ENCODE measurements at places on chromosomes 16 and 17.

DNA sequence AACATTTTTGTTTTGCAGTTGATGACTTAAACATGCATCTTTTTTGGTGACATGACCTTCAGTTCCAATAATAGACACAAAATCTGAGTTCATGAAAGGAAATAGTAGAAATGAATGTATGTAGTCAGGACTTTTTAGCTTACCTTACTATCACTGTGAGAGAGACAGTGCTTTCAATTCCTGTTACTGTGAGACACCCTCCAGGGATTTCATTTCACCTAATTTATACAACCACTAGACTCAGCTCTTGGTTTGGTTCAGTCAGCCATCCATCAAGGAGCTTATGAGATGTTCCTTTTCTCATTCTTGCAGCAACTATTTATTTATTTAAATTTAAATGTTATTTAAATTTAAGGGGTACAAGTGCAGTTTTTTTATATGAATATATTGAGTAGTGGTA is 77.9 kb downstream of the MAP2K4 start:
- DNase-seq, result no peak

GRCh38 chr17:31549525-31550388 is 158.3 kb downstream of the RAB11FIP4 start:
- DNase-seq, result peak; percentile 100

DNA sequence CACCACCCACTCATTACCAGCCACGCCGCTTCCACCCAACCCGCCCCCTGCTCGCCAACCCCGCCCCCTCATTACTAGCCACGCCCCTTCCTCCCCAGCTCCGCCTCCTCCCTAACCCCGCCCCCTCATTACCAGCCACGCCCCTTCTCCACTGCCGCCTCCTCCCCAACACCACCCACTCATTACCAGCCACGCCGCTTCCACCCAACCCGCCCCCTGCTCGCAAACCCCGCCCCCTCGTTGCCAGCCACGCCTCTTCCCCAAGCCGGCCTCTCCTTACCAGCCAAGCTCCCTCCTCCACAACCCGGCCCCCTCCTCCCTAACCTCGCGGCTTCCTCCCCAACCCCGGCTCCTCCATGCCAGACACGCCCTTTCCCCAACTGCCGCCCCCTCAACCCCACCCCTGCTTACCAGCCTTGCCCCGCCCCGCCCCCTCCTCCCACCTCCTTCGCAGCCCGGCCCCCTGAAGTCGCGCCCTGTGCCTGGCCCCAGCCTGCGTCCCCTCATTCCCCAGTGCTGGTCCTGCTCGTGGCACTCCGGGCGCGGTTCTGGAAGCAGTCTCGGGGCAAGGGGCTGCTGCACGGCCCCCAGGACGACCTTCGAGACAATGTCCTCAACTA is 7.3 kb downstream of the SLC22A31 start:
- peak; percentile 80 for DNase-seq

DNA sequence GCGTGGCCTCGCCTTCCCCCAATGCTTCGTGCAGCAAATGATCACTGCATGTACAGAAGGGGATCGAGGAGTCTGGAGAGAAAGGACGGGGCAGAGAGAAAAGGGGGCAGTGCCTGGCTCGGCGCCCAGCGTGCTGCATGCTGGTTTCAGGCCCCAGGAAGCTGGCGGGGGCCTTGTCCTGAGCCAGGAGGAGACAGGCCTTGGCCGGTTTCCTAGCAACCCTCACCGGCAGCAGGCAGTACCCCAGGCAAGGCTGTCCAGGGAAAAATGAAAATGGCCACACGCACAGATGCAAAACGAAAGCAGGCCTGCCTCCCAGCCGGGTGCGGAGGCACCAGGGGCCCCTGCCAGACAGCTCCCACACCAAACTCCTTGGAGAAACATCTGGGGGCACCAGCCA is 126.3 kb downstream of the ZFHX3 start:
- DNase-seq, result no peak

DNA sequence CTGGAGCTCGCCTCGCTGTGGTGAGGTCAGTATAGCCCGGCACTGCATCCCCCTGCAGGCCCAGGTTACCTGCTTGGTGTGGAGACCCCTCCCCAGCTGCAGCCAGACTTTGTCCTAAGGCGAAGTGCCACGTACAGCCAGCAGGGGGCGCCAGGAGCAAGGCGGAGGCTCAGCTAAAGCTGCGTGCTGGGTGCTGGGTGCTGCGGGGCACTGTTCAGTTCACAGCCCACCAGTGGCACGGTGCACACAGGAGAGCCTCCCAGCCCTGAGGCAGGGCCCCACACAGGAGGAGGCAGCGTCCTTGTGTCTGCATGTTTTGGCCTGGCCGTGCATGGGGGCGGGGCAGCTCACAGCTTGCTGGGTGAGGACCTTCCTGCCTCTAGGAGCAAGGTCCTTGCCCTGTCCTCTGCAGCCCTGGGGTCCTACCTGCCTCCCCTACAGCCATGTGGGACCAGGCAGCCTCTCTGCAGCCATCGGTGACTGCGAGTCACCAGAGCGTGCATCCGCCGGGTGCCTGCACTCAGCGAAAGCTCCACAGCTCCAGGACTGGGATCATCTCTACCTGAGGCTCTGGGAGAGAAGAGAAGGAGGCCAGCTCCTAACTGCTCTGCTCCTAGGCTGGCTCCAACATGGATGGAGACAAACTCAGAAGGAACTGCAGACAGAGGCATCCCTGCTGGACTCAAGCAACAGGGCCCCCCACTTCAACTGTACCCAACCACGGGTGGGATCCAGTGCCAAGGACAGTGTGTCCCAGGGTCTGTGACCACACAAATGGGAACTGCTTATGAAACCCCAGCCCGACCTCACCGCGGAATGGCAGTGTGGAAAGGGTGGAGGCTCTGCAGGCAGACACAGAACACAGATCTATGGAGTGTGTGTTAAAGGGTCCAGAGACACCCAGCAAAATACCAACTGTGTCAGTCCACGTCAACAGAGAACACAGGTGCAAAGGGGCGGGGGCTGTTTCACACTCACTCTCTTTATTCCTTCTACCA is 19.0 kb downstream of the SLC7A5 start:
- peak; percentile 87 for DNase-seq

DNA sequence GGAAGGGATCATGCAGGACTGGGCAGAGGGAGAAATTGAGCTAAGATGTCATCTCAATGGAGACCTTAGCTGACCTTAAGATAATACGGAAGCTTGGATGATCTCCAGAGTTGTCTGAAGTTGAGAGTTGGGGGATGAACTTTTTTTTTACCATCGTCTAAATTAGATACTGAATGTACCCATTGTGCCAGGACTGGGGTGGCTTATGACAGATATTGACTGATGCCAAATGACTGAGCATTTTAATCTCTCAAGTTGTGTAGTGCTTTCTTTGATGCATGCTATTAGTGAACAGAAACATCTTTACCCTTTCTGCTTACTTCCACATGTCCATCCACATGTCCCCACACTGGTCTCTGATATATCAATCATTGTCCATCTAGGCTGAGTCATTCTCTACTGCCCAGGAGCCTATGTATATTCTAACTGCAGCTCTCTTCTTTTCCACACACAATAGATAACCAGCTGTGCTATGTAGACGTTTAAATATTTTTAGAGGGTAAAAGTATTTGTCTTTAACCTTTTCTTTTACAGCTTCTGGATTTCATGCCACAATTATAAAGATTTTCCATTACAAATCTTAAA is 60.2 kb upstream of the ZKSCAN2 start:
- no peak for DNase-seq

GRCh38 chr16:22098405-22099255 is 6.3 kb downstream of the VWA3A start:
- no peak for DNase-seq

DNA sequence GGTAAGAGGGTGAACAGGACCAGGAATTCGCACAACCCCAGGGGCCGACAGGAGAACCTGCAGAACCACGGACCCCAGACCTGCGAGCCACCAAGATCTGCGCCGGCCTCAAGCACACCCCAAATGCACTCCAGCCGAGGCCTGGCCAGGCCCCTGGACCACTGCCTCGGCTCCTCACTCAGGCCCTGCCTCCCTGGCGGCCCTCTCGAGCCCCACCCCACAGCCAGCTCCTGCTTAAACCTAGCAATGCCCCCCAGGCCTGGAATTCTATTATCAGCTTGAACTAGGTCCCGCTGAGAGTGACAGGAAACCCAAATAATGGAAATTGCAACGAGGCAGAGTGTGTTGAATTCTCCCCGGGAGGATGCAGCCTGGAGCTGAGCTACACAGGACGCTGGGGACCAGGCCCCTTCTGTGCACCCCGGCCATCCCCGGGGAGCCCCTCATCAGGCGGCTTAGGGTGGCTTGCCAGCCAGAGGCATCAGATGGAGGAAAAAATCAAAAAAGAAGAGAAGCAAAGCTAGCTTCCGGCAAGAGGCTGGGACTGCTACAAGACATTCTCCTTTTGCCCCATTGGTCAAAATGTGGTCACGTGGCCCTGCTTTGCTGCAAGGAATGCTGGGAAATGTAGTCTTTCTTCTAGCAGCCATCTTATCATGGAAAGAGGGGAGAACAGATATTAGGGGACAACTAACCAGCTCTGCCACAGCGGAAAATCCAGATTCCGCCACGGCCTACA is 2.4 kb upstream of the ENPP7 start:
- DNase-seq, result peak; percentile 89

DNA sequence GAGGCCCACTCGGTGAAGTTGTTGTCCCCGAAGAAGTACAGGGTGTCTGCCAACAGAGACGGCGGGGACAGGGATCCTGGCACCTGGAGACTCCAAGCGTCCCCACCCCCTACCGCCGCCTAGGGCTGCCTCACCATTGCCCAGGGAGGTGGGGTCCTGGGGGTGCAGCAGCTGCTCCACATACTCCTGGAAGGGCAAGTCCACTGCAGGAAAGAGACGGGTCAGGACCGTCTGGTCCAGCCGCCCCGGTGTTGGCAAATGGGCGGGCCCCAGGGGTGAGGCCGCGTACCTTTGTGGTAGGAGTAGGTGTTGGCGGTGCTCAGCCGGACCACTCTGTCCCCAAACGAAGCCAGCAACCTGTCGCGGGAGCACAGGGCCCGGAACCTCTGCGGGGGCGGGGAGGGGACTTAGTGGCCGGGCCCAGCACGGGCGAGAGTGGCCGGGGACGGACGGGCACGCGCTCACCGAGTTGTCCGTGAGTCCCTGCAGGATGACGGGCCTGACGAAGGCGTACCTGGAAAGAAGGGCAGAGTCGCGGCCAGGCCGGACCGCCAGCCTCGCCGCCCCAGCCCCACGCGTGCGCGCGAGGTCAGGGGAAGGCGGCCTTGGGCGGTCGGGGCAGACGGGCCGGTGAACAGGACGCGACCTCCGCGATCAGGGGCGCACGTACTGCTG is 601 bp downstream of the JMJD8 start:
- DNase-seq, result no peak

DNA sequence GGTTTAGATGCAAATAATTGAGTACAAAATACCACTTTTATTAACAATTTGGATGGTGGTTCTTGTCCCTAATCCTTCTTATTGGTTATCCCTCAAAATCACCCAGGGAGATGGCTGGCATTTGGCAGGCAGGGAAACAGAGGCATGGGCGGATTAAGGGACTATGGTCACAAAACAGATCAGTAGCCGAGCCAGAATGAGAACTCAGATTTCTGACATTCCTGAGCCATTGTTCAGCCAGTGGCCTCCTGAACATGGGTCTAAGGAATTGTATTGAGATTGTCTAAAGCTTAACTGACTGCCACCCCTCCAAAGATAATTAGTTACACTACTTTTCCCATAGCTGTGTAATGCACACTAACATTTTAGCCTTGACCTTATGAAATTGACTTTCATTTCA is 88.4 kb downstream of the CHD9NB start:
- DNase-seq, result no peak

GRCh38 chr17:83080858-83081683 is 1.7 kb downstream of the METRNL start:
- peak; percentile 74 for DNase-seq

DNA sequence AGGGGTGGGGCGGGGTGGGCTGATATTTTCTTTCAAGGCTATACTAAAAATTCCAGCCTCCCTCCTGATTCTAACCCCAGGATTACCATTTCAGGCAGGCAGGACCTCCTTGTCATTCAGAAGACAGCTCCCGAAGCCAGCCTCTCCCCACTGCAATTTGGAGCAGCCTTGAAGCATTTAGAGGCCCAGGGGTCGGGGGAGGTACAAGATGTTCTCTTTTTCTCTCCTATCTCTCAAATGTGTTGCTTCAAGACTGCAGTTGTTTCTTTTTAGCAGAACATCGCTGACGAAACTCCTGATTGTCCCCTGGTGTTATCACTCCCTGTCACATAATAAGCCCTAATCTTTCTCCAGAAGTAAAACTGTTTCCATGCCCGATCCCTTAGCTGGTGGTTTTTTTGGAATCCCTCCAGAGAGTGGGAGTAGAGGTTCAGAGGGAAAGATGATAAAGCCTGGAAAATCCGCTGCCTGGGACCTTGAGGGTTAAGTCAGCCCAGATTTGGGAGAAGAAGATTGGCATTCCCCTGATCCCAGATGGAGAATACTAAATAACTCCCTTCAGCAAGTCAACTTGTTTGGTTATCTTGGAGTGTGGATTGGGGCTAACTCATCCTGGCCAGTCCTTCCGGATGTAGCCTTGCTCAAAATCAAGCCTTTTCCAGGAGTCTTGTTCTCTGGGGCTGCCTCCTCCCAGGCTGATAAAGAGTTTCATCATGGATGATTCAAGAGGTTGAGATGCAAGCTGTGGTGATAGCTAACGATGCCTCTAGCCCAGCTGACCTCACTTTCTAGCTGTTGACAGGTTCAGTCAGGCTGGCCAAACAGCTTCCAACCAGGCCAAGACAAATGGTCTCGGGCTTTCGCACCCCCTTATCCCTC is 71.3 kb downstream of the SOX9 start:
- no peak for DNase-seq

- DNase-seq, result no peak
Measured at GRCh38 chr16:47136099-47136842, 7.5 kb downstream of the NETO2 start.

- no peak for DNase-seq
Measured at GRCh38 chr17:19264681-19265080, 27.5 kb downstream of the EPN2 start.

DNA sequence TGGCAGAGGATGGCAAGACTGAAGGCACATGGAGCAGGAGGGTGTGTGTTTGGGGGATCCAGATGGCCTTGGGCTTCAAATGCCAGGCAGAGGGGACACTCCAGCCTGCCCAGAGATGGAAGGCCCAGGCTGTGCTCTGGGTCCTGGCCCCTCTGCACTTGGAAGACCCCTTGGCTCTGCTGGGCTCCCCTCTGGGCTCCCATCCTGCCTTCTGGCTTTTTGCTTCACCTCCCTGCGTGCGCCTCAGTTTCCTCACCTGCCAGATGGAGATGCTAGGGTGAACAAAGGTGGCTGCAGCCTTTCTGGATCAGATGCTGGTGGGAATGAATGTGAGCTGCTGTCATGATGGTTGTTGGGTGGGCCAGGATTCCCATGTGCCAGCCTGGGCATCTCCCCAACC is 3.0 kb downstream of the SNN start:
- DNase-seq, result no peak
